ENCODE measurements at places on chromosomes 1 and 21.

GRCh38 chr1:203286161-203286984, 18.9 kb upstream of the BTG2 start:
- no peak for DNase-seq

GRCh38 chr21:14259747-14260146, 43.8 kb downstream of the RBM11 start:
- no peak for DNase-seq

GRCh38 chr1:15952317-15953258, 23.3 kb downstream of the ZBTB17 start:
- no peak for DNase-seq

GRCh38 chr1:47438165-47439016, 547 bp downstream of the FOXD2 start:
- DNase-seq = no peak

DNA sequence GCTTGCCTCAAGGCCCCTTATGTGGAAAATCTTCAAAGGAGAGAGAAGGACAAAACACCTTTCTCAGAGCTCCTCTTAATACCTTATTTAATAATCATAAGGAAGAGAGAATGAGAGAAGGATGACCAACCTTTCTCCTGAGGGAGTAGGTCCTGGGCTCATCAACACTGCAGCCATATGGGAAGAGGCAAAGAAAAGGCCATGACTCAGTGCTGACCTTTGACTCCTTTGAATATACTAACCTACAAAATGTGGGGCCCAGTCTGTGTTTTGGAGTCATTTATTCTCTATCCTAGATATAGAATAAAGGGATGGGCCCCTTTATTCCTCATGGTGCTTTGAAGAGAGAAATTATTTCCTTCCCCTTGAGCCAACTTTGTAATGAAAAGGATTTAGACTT, 38.3 kb downstream of the CAMSAP2 start:
- DNase-seq = no peak

Measured in KG1 (cell line).